Activated CD4-positive, alpha-beta T cell treated with anti-CD3 and anti-CD28 coated beads for 36 hours (primary cell): ENCODE measurements at places on chromosomes 12 and 14. TPM values are rescaled to one million over a fixed set of nuclear protein-coding genes. Genes with fewer than 3 reads are reported as not detected.

The GRIP1 gene
- total RNA-seq: 0.53 TPM

The IQSEC3 gene
- total RNA-seq: not detected

The COL2A1 gene
- total RNA-seq: not detected

The HPD gene
- total RNA-seq: not detected

The CATSPERB gene
- 0.91 TPM for total RNA-seq

The APOF gene
- not detected for total RNA-seq

- H3K4me1 ChIP-seq: peaks cover 47% of the 10 kb centered on the region
- H3K36me3 ChIP-seq: peaks cover 59% of the 10 kb centered on the region
- peak overlapping the region; percentile 97 for H3K27ac ChIP-seq
- DNase-seq: no peak
Measured at GRCh38 chr12:11171969-11172675, 1.1 kb downstream of the SMIM10L1 start.

DNA sequence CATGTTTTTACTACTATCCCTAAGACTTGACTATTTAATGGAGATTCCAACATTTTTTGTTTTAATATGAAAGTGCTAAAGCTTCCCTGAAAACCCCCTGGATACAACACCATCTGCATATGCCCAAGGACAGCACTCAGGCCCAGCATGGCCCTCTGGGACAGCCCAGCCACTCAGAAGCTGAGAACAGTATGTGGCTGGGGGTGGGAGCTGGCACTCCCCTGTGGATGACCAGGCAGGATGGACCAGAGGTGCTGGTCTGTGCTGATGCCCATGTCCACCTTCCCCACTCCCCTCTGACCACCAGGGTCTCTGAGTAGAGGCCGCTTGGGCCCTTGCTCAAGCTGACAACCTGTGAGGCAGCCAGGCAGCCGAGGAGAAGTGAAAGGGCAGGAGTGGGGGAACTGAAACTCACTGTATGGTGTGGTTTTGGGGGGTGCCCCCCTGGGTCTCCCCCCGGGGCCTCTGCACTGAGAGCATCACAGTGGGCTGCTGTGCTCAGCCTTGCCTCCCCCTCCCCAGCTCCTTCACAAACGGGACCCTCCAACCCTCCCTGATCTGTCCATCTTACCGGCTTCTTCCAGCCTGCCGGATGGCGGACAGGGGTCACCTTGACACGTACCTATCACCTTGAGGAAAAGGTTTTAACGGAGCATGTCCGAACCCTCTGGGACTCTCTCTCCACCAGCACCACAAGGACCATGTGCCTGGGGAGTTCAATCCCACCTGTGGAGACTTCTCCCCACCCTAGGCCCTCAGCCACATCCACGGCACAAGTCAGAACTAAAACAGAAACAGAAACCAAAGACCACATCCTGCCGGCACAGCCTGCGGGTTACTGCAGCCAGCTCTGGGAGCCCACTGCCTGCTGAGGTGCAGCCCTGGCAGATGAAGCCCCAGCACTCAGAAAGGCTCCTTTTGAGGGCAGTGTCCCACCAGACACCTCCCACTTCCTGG lies at the start of gene TMEM229B:
Gene TMEM229B, minus strand, starts transcription at position 785 of the 957 bp plus-strand sequence. CDS start 14,798 bp downstream, outside the sequence.
- peak within 1 kb of the TSS; percentile 91 for H3K27ac ChIP-seq
- peak; percentile 85 for DNase-seq
- peaks cover 55% of the 10 kb centered on the region for H3K4me1 ChIP-seq
- peak within 1 kb of the TSS; percentile 78 for H3K4me3 ChIP-seq
- H3K36me3 ChIP-seq: peaks cover 26% of the 10 kb centered on the region

- peaks cover 6% of the 10 kb centered on the region for H3K4me1 ChIP-seq
- no peak overlapping the region for H3K27ac ChIP-seq
- peak; percentile 12 for DNase-seq
- H3K4me3 ChIP-seq: no peak overlapping the region
- H3K27me3 ChIP-seq: no peaks in the 10 kb centered on the region
Measured at GRCh38 chr14:52960627-52961026, 9.8 kb upstream of the FERMT2 start.

DNA sequence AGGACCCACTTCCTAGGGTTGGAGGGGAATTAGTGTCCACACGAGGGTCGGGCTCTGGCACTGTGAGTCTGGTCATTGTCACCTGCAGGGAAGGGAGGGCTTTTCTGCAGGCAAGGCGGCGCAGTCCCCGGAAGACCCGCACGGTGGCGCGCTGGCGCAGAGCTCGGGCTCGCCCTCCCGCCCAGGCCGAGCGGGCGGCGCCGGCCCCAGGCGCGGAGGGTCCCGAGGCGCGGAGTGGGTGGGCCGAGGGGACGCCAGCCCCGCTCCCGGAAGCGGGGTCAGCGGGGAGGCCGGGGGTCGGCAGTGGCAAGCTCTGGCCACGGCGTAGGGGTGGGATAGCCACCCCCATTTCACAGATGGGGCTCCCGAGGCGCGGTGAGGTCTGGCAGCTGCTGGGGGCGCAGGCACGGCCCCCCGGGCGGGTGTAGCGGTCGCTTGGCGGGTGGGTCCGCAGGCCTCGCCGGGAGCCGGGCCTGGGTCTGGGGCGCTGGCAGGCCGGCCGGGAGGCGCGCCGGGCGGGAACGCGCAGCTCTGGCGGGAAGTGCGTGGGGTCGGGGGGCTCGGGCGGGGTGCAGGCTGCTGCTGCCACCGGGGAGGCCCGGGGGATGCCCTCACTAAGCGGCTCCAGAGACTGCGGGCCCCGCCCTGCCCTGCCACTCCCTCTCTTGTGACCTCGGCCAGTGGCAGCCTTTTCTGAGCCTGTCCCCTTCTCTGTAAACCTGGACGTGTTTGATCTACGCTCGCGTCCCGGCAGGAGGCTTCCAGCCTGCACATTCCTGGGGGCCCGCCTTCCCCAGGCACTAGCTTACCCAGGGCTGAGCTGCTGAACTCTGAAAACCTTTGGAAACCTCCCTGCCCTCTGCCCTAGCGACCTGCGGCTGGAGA lies 46.1 kb downstream of the CYP46A1 start:
- peak; percentile 85 for DNase-seq
- peak overlapping the region; percentile 30 for H3K4me3 ChIP-seq
- H3K27me3 ChIP-seq: peaks cover 20% of the 10 kb centered on the region
- no peaks in the 10 kb centered on the region for H3K36me3 ChIP-seq

DNA sequence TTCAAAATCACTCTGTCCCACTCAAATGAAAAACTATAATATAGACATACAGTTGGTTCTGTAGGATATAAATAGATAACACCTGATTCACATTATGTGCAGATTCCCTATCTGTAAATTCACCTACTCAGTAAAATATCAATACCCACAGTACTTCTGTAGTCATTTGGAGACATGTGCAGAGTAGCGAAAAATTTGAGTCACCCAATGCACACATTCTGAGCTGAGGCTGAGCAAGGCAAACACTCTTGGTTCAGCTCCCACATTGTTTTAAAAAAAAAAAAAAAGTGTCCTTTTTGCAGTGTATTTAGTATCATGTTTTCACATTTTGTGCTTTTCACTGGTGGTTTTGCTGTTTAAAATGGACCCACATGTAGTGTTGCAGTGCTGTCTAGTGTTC lies 27.3 kb upstream of the BBS10 start:
- no peaks in the 10 kb centered on the region for H3K27me3 ChIP-seq
- no peak overlapping the region for H3K27ac ChIP-seq
- H3K4me3 ChIP-seq: no peak overlapping the region
- H3K36me3 ChIP-seq: peaks cover 41% of the 10 kb centered on the region
- DNase-seq: peak; percentile 11

- no peak for DNase-seq
- no peak overlapping the region for H3K4me3 ChIP-seq
- no peak overlapping the region for H3K27ac ChIP-seq
- no peaks in the 10 kb centered on the region for H3K27me3 ChIP-seq
Measured at GRCh38 chr14:29799464-29800095, 128.1 kb downstream of the PRKD1 start.

DNA sequence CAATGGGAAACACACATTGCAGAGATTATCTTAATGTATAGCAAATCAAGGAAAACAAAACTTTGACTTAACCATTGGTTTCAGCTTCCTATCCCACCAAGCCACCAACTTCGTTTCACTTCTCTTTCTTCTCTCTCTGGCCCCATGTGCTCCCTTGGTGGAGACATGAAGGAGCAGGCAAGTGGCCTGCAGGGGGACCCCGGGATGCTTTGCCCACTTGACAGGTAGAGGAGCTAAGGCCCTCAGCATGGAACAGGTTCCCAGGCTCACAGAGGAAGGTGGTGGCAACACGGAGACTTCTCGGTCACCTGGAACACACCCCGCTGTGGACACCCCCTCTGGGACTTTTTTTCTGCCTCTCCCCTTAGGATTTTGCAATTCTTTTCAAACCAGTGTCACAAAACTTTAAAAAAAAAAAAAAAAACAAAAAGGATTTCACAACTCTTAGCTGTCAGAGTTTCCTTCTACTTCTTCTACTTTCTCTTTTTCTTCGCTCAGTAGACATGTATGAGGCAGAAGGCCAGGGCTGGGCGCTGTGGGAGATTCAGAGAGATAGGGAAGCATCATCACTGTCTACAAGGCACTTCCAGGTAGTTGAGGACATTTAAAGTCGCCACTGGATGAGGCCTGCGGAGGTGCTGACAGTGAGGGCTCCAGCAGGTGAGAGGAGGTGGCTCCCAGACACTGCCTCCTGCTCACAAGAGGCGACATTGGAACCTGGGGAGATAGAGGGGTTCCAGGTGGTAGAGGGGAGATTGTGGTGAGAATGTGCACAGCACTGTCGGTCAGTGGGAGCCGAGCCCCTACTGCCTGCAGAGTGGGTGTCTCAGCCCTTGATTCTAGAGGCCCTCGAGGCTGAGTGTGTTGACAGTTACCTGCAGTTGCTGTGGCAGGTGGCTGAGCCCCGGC lies 119.6 kb downstream of the GCH1 start:
- no peak overlapping the region for H3K27ac ChIP-seq
- DNase-seq: peak; percentile 43
- H3K4me3 ChIP-seq: no peak overlapping the region
- H3K36me3 ChIP-seq: no peaks in the 10 kb centered on the region

DNA sequence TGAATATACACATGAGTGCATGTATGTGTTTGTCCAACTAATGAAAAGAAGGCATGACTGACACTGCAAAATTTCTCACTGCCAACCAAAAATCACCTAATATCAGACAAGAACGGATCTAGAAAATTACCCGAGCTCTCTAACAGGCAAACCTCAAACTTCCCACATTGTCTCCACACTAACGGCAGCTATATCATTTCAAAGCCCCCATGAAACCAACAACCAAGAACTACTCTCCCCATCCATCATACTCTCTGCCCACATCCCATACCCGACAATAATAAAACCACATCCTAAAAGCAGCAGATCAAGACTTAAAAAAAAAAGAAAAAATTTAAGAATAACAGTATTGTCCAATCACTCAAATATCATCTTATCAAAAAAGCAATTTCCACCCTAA lies 227.1 kb downstream of the CEP128 start:
- peaks cover 3% of the 10 kb centered on the region for H3K4me1 ChIP-seq
- H3K27ac ChIP-seq: no peak overlapping the region
- no peak overlapping the region for H3K4me3 ChIP-seq

DNA sequence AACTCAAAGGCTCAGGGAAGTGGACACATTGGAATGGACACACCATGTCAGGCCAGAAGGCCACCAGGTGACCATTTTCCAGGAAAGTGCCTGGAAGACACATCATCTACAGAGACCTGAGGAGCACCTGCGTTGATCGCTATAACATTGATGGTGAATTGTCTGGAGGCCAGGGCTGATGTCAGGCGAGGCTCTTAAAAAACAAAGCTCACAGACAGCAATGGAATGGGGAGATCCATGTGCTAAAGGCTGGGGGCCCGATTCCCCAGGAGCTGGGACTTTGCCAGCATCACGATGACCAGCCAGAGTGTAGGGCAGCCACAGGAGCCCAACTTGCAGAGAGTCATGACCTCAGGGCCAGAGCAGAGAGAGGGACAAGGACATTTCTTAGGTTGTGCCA lies 30.3 kb downstream of the DIO3 start:
- peaks cover 8% of the 10 kb centered on the region for H3K36me3 ChIP-seq
- peaks cover 10% of the 10 kb centered on the region for H3K4me1 ChIP-seq
- no peak overlapping the region for H3K4me3 ChIP-seq
- no peaks in the 10 kb centered on the region for H3K27me3 ChIP-seq
- no peak for DNase-seq
